Activated naive CD4-positive, alpha-beta T cell treated with Interleukin-2 at 50 U/mL for 16 hours (primary cell): ENCODE measurements at places on chromosomes 4 and X.
A peak's percentile ranks its signal among the peaks of the same experiment; 100 is the strongest.

GRCh38 chrX:21711848-21712197, 46.1 kb downstream of the SMPX start:
- no peak for DNase-seq

- DNase-seq, result no peak
Observed at GRCh38 chr4:111802191-111802590, 343.1 kb upstream of the FAM241A start.

DNA sequence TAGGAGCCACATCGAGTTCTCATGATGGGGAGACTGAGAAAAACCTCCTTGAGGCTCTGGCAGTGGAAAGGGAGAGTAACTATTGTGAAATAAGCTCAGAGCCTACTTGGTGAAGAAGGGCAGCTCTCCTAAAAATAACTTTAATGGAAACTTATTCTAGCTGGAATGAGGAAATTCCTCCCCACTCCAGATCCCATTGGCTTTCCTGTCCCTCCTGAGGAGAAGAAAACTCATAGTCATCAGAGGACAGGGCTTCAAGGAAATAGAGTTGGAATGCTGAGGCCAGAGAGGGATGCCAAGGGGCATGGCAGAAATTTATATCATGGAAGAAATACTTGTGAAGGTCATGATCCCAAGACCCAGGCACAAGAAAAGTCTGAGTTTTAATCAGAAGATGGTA, 70.7 kb upstream of the TAPT1 start:
- DNase-seq, result no peak

DNA sequence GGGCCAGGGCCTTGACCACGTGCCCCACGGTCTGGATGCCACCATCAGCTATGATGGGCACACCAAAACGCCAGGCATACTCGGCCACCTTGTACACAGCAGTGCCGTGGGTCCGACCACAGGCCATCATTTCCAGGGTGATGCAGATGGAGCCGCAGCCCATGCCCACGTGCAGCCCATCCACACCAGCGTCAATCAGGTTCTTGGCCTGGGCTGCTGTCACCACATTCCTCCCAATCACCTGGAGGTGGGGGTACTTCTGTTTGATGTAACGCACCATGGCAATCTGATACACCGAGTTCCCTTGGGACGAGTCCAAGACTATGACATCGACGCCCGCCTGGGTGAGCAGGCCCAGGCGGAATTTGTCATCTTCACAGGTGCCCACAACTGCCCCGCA, 221.2 kb upstream of the ATP6AP2 start:
- DNase-seq, result no peak

GRCh38 chr4:26687728-26688127, 103.8 kb downstream of the TBC1D19 start:
- DNase-seq, result no peak

GRCh38 chrX:25143596-25143995, 127.8 kb upstream of the ARX start:
- DNase-seq, result no peak

DNA sequence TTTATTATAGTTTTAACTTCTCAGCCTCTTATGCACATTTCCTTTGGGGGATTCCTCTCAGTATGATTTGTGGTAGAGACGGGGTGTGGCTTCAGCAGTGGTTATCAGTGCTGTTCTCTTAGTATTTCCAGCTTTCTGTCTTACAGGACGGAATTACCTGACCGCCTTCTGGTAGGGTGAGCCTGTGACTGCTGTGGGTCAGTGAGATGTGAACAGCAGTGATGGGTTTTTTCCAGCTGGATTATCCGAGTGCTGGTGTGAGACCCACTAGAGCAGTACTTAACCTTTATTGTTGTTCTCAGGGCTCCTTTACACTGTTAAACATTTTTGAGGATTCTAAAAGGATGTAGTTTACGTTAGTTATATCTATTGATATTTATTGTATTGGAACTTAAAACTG, 135.2 kb downstream of the SLIT2 start:
- DNase-seq, result no peak

GRCh38 chr4:36178484-36178883, 65.8 kb downstream of the ARAP2 start:
- DNase-seq, result no peak

DNA sequence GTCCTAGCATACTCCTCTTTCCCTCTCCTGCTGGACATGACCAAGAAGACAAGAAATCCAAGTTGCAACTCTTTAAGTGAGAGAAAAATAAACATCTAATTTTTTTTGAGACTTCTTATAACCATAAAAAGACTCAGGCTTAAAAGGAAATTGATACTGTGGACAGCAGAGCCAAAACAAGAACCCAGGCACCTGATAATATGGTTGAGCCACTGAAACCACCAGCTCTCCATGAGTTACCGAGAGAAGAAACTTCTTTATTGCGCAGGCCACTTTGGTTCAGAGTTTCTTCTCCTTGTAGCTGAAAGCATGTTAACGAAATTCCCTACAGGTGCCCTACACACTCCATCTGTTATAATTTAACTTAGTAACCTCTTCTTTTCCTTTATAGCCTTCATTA, 11.3 kb upstream of the SPCS3 start:
- DNase-seq, result no peak

DNA sequence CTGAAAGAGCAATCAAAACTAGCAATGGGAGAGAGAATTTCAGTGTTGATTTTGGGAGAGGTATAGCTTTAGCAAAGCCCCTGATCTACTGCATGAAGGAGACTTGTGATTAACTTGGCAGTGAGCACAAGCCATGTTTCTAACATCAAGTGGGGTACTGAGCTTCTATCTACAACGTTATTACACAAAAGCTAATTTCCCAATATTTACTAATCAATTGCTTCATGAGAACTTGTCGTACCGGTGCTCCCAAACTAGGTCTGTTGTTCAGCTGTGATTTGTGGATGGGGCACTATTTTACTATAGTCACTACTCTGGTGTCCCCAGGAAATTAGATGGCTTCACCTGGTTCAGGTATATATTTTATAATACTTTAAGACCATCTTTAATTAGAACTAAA, 16.2 kb downstream of the ANK2 start:
- no peak for DNase-seq

DNA sequence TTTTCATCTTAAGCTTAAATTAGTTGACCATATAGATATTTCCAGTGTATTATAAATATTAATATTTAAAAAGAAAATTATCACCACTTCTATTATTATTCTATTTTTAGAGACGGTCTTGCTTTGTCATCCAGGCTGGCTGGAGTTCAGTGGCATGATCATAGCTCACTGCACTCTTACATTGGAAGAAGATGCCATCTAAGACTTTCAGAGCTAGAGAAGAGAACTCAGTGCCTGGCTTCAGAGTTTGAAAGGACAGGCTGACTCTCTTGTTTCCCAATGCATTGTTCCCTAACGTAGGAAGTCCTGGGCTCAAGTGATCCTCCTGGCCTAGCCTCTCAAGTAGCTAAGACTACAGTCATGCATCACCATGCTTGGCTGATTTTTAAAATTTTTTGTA, 75.9 kb downstream of the FIP1L1 start:
- DNase-seq, result no peak

- DNase-seq, result no peak
Observed at GRCh38 chr4:56986192-56986591, 7.5 kb downstream of the POLR2B start.

DNA sequence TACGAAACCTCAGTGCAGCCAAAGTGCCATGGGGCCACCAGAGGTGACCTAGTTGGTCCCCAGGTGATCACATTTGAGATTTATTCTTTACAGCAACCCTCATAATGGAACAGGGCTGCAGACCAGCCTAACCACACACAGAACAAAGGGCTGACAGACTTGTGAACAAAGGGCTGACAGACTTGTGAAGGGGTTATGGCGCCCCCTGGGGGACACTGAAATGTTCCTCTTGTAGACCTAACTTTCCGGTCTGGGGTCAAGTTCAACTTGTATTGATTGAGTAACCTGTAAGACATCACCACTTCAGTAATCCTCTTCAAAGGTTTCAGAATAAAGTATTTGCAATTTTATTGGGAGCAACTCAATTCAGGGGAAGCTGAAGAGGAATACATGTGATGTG, 175.9 kb upstream of the RPS6KA3 start:
- DNase-seq, result peak; percentile 81

GRCh38 chr4:35229021-35229420, 1015.3 kb downstream of the ARAP2 start:
- DNase-seq, result no peak

DNA sequence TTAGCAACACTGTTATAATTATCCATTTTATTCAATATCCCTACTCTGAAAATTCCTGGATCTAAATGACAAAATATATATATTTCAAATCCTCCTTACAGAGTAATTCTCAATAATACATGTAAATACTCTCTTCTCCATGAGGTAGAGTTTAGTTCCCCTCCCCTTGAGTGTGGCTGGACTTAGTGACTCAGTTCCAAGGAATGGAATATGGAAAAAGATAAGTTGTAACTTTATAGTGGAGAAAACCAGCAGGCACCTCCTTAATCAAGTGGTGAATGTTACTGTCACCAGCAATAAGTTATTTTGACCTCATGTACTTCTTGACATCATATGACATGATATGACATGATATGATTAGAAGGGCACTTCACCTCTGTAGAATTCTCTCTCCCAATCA, 302.0 kb downstream of the RAB28 start:
- no peak for DNase-seq

DNA sequence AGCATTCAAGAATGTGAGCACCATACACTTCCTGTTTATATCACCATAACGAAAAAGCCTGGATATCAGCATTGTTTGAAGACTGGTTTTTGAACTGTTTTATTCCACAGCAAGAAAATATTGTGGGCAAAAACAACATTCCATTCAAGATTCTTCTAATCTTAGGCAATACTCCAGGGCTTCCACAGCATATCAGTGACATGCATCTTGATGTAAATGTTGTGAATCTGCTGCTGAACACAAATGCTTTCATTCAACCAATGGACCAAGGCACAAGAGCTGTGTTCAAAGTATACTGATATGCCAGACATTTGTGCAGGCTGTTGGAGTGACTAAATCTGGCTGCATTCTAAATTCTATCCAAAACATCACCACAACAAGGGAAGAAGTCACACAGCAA, 260.1 kb upstream of the ETNPPL start:
- no peak for DNase-seq
